COR-L47 (cell line): ENCODE measurements at places on chromosomes 7 and 10.

DNA sequence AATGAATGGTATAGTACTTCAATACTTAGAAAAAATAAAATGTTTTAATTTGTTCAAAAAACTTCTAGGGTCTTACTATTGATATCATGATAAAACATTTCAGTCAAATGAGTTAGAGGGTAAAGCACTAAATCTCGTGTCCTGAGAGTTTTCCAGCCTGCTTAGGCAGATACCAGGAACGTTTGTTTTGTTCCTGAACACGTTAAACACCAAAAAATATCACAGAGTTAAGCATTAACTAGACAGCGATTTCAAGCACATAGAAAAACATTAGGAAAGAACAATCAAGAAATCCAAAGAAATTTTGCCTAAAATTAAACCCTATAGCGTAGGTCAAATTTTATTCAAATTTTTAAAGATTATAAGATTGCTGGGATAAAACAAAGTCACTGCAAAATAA is 204.6 kb upstream of the AGR3 start:
- DNase-seq, result no peak

GRCh38 chr10:71805776-71806703 is 32.7 kb upstream of the VSIR start:
- DNase-seq, result no peak

- DNase-seq, result no peak
Measured at GRCh38 chr10:1214882-1215540, 158.8 kb downstream of the WDR37 start.

DNA sequence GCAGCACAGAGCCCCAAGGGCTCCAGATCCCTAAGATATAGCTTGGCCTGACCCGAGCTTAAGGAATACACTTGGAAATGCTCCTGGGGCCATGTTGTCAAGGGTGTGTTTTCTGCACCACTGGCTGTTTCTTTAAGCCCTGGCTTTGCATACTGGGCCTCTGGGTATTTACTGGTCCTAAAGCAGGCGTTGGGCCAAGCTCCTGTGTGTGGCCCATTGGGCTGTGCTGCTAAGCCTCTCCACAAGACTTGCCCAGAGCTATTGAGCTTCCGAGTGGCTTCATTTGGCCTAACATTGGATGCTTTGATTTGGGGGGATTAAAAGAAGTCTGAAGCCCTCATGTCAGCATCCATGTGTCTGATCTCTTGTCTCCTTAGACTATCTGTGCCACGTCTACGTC is 5.2 kb downstream of the YKT6 start:
- DNase-seq, result no peak

GRCh38 chr7:149307775-149308501 is 45.9 kb downstream of the ZNF783 start:
- DNase-seq, result no peak

- no peak for DNase-seq
Measured at GRCh38 chr7:76233538-76234281, 32.0 kb downstream of the SRRM3 start.

- DNase-seq, result no peak
Measured at GRCh38 chr7:16915405-16915804, 33.6 kb upstream of the AGR3 start.

DNA sequence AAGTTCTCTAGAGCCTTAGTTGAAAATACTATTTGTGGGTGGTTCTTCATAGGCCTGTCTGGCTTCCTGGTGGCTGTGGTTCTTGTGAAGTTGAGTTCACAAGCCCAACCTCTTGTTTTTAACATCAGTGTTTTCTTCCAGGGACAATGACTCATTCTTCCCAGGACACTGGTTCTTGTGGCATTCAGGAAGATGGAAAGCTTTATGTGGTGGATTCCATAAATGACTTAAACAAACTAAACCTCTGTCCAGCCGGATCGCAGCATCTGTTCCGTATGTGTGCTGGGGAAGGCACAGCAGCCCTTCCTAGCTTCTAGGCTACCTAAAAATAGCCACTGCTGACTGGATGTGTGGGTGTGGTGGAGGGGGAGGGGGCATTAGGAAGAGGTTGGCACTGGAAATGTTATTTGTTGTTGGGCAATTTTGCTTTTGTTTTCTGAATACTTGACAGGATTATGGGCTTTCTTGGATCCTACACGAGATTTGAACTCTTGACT is 3.9 kb downstream of the LSMEM1 start:
- no peak for DNase-seq

DNA sequence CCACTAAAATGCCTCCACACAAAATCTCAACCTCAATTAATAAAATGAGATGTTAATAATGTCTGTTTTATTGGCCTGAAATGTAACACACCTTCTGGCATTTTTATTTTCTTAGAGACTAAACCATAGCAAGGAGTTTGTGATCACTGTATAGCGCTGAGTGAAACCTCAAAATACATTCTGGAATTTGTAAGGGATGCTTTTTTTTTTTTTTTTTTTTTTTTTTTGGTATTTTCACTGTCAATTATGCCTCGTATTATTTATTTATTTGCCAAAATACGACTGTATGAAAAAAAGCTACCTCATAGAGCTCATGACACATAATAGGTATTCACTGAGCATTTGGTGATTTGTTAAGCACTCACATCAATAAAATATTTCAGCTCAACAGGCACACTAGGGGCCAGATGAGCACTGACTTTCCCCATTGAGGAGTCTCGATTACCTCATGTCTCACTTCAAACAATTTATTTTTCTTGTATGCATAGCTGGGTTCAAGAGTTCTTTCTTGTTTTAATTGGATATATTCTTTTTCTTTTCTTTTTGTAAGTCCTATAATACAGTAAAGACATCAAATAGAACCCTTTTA is 36.5 kb downstream of the SEMA3C start:
- no peak for DNase-seq

- no peak for DNase-seq
Measured at GRCh38 chr10:111319866-111320265, 243.0 kb downstream of the ADRA2A start.

- DNase-seq, result no peak
Measured at GRCh38 chr7:64874562-64875250, 28.4 kb upstream of the ZNF273 start.

DNA sequence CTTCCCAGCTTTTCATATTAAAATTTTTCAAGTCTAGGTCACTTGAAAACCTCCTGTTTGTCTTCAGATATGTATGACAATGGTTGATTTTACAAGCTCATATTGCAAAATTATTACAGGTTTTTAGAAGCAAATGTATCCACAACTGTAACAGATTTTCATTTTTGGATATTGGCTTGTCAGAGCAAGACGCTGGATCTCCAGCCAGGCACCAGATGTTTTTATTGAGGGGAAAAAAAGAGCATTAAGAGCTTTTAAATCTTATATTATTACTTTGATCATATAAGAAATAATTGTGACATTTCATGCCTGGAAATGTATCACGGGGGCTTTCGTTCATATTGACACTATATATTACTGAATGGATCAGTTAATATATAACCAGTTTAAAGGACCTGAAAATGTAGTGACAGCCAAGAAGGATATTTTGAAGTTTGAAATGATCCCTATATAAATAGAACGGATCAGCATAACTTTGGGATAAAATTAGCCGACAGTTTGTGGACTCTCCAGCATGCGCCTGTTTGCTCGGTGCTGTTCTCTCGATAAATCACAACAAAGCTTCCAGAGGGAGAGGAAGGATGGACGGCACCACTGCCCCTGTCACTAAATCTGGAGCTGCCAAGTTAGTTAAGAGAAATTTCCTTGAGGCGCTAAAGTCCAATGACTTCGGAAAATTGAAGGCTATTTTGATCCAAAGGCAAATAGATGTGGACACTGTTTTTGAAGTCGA is at the start of gene ASB4:
Gene ASB4 (plus strand): TSS at position 553 of the 733 bp plus-strand sequence. CDS start 29 bp downstream, at position 582.
- no peak for DNase-seq

DNA sequence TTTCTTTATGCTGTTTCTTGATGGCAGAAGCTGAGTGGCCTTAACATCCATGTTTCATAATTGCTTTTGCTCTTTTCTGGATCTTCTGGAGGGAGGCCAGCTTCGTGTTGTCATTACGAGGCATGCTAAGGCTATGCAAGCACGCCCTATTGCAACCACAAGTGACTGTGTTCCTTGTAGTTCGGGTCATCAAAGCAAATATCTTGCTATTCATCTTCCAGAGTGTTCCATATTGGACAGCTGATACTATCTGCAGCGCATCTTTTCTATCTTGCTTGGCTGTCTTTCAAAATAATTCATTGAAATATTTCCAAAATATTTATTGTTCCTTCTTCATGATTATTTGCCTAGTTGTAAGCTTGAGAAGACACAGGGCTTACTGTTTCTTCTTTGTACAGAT is 5.0 kb downstream of the EPHB6 start:
- no peak for DNase-seq

- DNase-seq, result no peak
Measured at GRCh38 chr10:5643346-5644067, 22.9 kb downstream of the ASB13 start.

DNA sequence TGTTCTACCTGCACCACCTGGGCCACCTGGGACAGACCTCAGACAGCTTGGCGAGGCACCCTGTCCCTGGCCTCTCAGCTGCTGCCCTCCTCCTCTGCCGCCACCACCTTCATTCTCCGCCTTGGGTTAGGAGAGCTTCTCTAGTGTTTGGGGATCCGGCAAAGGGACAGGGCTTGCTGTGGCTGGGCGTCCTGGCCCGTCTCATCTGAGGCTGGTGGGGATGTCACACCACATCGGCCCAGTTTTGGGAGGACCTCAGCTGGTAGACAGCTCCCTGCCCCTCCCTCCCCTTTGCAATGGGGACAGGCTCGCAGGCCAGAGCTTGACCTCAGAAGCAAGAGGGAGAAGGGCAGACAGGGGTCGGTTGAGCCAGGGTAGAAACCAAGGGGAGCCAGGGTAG is 26.4 kb downstream of the SPOCK2 start:
- no peak for DNase-seq

GRCh38 chr10:50946991-50947781 is 61.8 kb upstream of the A1CF start:
- no peak for DNase-seq

DNA sequence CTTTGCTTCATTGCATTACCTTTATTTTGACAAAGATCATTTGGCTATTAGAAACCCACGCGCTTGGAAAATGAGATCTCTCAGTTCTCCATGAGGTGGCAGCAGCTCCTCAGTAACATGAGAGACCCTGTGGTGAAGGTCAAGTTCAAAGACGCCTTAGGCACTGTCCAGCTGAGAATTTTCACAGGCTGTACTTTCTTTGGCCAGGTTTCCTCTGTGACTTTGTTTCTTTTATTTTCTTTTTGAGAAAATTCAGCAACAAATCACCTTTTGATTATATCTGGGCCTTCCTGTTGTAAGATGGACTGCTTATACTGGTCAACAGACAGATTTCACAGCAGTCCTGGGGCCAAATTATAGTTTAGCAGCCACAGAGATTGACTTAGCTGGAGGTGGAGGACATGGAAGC is 54.5 kb downstream of the RAB18 start:
- no peak for DNase-seq

DNA sequence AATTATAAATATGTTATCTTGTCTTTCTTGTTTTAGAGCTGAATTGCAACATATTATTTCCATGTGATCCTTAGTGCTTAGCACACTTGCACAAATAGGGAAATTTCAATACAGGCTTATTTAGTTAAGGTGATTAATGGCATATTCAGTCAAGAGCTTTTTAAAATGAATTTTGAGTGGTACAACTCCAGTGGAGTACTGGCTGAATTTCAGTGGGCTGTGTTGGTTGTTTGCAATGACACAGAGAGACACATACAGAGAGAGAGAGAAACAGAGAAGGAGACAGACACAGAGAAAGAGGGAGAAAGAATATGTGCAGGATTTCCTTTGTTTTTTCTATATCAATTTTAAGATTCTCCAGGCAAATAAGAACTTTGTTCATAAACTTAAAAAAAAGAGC is 766.9 kb downstream of the DNAJB9 start:
- DNase-seq, result no peak

GRCh38 chr10:50310560-50311174 is 59.4 kb upstream of the ASAH2 start:
- no peak for DNase-seq

DNA sequence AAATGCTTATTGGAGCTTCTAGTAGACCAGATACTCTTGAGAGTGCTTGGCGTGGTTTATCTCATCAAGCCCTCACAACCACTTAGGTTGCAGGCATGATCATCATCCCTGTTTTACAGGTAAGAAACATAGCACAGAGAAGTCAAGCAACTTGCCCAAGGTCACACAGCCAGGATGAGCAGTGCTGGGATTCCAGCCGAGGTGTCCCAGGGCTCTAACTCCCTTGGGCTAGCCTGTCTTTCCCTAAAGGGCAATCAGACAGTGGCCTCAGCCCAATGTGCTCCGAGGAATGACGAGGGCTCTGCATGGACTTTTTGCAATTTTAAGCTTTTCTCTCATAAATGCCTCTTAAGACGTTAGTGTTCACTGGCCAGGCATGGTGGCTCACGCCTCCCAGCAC is 39.9 kb upstream of the SPDYE3 start:
- DNase-seq, result no peak

DNA sequence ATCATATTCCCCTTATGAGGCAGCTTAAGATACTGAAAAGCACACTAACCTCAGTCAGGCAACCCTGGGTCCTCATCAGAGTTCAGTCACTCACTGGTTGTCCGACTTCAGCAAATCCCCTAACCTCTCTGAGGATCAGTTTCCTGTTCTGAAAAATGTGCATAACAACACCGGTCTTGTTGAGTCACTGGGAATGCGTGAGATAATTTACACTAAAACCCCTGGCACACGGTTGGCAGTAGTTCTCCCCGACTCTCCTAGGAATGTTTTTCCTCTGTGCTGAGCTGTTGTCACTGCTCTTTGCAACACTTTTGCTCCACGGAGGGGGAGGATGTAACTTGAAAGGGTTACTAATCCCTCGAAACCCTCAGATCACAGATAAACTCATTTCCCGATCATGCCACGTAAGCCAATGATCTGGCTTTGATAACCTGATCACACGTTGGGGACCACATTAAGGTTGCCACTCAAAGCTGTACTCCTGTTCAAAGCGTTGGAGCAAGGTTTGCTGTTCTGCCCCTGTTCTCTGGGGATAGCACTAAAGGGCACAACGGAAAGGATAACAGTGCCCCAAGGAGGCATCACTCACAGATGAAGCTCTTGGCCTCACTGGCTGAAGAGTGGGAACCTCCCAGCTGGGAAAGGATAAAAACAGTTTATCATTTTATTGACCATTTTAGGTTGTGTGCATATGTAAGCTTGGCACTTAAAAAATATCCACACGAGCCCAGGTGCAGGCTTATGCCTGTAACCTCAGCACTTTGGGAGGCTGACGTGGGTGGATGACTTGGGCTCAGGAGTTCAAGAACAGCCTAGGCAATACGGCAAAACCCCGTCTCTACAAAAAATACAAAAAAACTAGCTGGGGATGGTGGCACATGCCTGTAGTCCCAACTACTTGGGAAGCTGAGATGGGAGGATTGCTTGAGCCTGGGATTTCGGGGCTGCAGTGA is 5.0 kb upstream of the RBM17 start:
- no peak for DNase-seq
